NCI-H1048 (cell line): ENCODE measurements at places on chromosomes 1 and 21.

- no peak for DNase-seq
Observed at GRCh38 chr1:242043165-242043564, 44.3 kb upstream of the MAP1LC3C start.

GRCh38 chr1:168405906-168406549 is 125.4 kb downstream of the TBX19 start:
- no peak for DNase-seq

GRCh38 chr1:153206631-153207030 is 3.4 kb downstream of the LELP1 start:
- DNase-seq, result no peak

- DNase-seq, result no peak
Observed at GRCh38 chr1:10717296-10718082, 79.0 kb downstream of the CASZ1 start.

GRCh38 chr1:96723936-96724335 is 2.4 kb downstream of the PTBP2 start:
- no peak for DNase-seq

DNA sequence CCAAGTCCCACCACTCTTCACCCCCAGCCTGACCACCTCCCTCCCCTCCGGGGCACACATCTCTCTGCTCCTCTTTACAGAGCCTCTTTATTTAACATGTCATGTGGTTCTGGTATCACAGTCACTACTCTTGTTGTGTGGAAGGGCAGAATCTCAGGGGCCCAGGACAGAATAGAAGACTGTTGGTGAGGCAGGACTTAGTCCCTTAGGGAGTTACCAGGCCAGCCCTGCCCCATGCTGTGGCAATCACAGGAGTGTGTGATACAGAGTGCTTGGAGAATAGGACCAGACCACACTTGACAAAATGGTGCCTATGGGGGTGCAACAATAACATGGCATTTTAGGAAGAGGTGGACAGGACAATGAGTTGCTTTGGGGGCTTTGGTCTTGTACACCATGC is 43.0 kb upstream of the CRNN start:
- no peak for DNase-seq

DNA sequence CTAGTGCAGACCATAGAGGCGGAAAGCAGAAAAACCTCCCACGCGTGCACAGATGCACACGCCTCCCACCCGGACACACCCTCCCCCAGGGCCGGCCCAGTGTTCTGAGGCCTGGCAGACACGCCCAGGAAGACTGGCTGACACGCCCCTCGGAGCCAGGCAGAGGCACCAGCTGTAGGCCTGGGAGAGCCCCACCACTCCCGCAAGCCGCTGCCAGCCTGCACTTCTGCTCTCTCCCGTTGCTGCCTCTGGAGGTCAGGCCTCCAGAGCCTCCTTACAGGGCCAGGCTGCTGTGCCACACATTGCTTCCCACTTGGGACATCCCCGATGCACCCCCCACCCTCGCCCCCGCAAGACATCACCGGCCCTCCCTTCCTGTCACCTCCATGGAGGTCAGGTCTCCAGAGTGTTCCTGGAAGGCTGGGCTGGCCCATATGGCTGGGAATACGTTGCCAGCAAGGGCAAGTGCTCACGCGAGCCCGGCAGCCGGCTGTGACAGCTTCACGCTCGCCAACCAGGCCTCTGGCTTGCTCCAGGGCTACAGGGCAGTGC is 40.4 kb downstream of the CASZ1 start:
- DNase-seq, result no peak

DNA sequence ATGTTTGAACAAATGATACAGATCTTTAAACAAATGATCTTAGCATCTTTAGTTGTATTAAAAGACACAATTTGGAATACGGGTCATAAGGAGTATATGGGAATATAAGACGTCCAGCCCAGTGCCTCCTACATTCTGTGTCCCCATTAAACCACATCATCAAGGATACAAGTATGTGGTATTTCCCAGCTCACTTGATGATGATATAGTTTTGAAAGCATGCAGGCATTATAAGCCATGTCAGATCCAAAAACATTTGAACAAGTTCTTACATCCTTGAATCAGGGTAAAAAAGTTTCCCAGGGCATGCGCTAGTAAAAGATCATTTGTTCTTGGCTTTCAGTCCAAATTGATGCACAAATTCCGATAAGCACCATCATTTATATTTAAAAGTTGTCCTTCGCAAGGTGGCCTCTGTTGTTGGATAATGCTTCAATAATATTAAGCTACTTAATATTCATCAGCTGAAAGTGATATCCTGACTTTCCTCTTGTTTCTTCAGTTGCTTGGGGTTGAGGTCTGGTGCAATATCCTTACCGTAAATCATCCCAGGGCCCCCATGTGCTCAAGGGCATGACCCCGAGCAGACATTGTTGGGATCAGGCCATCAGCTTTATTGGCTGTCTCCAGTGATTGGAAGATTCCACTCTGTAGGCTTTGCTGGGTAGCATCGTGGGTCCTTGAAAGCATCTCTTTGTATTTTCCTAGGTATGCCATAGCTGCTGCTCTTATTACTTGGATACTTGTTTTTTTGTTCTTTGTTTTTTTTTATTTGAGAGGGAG is 61.8 kb downstream of the CENPF start:
- no peak for DNase-seq

DNA sequence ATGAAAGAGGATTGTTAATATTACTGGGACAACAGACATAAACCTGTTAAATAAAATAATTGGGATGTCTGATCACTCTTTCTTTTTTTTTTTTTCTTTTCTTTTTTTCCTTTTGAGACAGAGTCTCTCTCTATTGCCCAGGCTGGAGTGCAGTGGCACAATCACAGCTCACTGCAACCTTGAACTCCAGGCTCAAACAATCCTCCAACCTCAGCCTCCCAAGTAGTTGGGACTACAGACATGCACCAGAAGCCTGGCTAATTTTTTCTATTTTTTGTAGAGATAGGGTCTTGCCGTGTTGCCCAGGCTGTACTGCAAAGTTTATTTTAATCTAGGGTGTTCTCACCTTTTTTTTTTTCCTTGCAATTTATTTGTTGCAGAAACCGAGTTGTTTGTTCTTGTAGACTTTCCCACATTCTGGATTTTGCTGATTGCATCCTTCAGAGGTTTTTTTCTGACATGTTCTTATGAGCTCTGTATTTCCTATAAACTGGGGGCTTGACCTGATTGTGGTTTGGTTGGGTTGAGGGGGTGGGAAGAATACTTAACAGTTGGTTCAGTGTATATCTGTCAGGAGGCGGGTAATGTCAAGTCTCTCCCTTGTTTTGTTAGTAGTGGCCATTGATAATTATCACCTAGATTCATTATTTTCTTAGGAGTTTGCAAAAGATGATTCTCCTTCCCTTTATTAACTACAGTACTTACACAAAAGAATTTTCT is 125.2 kb downstream of the MAST2 start:
- DNase-seq, result no peak

DNA sequence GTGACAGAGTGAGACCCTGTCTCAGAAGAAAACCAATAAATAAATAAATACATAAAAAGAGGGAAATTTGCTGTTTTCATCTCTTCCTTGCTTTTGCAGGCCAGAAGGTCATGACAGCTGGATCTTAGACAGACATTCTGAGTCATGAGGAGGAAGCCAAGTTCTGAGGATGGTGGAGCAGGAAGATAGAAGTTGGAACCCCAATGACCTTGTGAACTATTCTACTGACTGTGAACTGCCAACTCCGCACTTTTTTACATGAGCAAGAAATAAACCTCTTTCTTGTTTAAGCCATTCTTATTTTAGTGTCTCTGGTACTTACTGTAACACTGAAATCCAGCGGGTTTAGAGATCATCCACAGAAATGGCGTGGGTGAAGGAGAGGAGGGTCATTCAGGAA is 8.5 kb downstream of the CD84 start:
- no peak for DNase-seq

- DNase-seq, result no peak
Observed at GRCh38 chr1:226977643-226978431, 37.7 kb downstream of the COQ8A start.

- no peak for DNase-seq
Observed at GRCh38 chr1:93847811-93848288, 31.2 kb downstream of the DNTTIP2 start.

GRCh38 chr1:91570120-91570448 is 69.4 kb downstream of the CDC7 start:
- no peak for DNase-seq

DNA sequence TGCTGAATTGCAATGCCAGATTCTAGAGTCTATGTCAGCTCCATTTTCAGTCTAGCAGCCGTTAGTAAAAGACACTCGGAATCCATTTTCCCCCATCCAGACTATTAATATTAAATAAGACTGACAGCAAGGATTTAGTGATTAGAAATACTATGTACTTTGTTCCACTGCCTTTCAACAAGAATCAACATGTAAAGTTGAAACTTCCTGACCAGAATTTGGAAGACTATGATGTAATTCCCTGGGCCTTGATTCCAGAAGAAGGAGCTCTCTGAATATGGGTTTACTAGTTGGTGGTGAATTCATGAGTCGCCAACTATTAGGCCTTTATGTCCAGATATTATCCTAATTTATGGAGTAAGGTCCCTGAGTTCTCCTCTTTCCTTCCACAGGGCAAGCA is 24.8 kb downstream of the KDM1A start:
- DNase-seq, result no peak
